Stimulated activated effector memory CD8-positive, alpha-beta T cell treated with anti-CD3 and anti-CD28 coated beads, Interleukin-12 subunit alpha, Interleukin-12 subunit beta, amount 100 ng/mL, for 72 hours (primary cell): ENCODE measurements at places on chromosomes 13 and 19.
A peak's percentile ranks its signal among the peaks of the same experiment; 100 is the strongest.

DNA sequence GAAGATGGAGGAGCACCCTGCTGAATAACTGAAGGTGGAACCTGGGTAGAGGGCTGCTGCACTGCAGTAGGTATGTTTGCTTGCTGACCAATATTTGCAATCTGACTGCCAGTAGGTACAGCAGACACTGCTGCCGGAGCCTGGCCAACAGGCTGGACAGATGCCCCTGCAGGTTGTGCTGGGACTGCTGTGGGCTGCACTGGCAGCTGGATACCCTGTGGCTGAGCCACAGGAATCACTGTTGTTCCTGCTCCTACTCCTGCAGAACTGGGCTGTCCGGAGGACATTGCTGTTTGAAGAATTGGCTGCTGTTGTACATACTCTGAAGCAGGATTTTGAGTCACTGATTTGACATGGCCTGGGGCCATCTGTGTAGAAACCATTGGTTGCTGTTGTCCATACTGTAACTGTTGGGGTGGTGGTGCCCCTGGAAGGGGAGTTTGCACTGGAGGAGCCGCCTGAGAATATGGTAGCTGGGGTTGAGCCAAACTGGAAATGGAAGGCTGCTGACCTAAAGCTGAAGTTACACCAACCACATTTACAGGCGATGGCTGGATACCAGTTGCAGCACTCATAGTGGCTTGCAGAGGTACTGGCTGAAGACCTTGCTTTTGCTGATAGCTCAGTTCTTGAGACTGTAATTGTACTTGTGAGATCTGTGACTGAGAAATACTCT lies 2.2 kb downstream of the TSC22D1 start:
- DNase-seq = no peak

DNA sequence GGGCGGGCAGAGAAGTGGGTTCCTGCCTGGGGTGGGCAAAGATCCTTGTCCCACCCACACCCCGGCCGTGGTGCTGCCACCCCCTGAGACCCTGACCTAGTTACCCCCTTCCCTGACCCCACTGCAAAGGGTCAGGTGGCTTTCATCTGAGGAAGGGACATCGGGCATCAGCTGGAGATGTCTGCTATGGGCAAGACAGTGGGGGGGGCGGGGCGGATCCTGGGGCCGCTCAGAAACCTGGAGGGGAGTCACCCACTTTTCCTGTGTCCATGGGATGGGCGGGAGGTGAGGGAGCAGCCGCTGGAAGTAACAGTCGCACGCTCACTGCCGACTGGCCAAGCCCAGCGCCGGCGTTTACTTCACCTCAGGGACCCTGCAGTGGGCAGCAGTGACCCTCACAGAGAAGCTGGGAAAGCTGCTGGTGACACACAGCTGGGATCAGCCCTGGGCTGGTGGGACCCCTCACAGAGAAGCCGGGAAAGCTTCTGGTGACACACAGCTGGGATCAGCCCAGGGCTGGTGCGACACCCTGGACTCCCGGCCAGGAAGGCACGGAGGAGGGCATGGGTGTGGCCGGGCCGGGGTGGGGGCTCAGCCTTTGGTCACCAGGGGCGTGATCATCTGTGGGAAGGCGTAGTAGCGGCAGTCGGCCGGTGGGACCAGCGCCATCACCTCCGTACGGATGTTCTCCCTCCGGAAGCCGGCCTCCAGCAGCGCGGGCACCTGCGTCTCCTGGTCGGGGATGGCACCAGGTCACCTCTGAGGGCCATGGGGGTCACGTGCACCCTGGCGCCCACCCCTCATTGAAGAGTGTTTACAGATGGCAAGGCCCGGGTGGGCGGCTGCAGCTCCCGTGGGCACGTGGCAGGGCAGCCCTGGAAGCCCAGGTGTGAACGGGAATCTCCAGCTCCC lies 4.3 kb downstream of the GAMT start:
- no peak for DNase-seq

GRCh38 chr19:46133777-46134241 lies 9.3 kb upstream of the IGFL3 start:
- DNase-seq = no peak

DNA sequence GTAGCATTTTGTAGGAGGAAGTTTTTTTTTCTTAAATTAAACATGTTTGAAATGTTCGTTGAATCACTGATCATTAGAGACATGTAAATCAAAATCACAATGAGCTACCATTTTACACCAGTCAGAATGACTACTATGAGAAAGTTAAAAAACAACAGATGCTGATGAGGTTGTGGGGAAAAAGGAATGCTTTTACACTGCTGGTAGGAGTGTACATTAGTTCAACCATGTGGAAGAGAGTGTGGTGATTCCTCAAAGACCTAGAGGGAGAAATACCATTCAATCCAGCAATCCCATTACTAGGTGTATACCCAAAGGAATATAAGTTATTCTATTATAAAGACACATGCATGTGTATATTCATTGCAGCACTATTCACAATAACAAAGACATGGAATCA lies 122.0 kb upstream of the ARGLU1 start:
- no peak for DNase-seq

- DNase-seq = no peak
Measured at GRCh38 chr19:50320051-50320450, 9.1 kb downstream of the KCNC3 start.

DNA sequence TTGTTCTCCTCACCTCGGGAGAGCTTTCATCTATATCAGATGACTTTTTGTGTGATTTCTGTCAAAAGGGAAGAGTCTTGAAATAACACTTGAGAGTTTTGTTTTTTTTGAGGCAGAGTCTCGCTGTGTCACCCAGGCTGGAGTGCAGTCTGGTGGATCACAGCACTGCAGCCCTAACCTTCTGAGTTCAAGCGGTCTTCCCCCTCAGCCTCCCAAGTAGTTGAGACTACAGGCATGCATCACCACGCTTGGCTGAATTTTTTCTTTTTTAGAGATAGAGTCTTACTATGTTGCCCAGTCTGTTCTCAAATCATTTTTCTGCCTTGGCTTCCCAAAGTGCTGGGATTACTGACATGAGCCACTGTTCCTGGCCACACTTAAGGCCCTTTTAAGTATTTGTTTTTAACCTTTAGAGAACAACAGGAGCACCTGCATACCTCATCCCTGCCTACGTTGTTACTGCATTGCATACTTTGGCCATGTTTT lies 11.4 kb downstream of the NDFIP2 start:
- DNase-seq = no peak

- no peak for DNase-seq
Measured at GRCh38 chr19:39306075-39306474, 9.9 kb downstream of the IFNL1 start.

DNA sequence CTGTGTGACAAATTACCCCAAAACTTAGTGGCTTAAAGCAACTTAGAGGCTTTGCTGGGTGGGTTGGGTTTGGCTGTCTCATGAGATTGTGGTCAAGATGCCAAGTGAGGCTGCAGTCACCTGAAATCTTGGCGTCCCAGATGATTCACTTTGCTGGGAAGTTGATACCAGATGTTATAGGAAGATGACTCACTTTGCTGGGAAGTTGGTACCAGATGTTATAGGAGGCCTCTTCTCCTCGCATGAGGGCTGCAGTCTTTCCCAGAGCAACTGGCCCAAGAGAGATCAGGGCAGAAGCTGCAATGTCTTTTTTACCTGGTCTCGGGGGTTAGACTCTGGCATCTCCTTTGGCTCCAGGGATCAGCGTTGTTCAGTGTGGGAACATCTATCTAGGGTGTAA lies 16.8 kb downstream of the TEX29 start:
- no peak for DNase-seq

DNA sequence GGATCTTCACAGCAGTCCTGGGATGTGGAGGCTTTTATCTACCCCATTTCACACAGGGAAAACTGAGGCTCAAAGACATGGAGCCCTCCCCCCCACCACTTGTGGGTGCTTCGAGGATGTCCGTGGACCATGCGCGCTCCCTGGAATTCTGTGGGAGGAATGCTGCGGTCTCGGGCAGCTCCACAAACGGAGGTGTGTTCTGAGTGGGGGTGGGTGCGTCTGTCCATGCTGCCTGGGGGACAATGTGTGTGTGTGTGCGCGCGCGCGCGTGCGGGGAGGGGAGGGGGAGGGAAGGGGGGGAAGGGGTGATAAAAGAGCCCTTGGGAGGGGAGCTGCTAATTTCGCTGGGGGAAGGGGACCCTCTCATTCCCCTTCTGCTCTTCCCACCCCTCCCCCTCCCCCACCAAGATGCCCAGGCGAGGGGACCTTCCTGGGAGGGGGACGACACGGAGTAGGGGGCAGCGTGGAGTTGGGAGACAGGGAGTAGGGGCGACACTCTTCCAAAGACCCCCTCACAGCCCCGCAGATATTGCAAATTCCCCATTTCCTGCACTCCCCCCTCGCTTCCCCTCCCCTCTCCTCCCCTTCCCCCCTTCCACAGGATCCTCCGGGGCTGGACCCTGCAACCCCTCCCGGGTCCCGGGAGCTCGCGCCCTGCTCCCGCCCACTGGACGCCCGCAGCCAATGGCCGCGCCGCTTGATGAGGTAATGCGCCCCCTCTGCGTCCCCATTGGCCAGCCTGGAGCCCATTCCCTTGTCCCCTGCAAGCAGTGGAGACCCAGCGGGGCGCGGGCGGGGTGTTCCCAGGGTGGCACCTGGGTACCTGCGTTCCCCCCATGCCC lies 18.9 kb upstream of the ZNRF4 start:
- DNase-seq = no peak

DNA sequence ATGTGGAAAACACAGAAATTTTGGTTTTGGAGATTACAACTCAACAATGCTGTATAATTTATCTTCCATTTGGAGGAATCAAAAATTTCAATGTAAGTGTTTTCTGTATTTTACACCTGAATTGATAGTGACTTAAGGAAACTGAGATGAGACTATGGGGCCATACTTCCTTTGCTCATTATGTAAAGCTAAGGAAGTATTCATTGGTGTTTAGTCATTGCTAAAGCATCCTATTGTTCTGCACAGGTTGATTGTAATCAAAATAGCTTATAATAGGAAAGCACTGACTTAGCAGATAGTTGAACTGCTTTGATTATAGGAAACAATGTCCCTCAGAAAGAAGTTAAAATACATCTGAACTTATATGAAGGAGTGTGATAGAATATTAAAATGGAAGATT lies 244.4 kb upstream of the SLITRK5 start:
- no peak for DNase-seq

- no peak for DNase-seq
Measured at GRCh38 chr19:33405254-33405552, 31.7 kb downstream of the CEBPG start.

DNA sequence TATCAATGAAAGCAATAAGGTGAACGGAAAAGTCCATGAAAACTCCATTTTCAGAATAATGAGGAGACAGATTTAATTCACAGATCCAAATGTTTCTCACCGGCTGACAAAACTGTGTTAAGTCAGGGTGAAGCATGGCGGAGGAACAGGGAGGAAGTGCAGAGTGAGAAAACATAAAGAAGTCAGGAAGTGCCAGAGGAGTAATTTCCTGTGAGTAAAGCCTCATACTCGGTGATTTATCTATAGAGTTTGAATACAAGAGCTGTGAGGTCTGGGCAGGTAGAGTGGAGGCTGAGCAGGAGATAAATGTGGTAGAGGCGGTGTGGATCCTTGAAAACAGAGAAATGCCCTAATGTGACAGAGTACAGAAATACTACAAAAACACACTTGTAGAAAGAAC lies 11.4 kb downstream of the CARD8 start:
- DNase-seq = no peak

GRCh38 chr13:110983241-110983640 lies 68.4 kb upstream of the ANKRD10 start:
- DNase-seq = no peak

GRCh38 chr13:33797622-33798021 lies 20.3 kb upstream of the RFC3 start:
- no peak for DNase-seq

DNA sequence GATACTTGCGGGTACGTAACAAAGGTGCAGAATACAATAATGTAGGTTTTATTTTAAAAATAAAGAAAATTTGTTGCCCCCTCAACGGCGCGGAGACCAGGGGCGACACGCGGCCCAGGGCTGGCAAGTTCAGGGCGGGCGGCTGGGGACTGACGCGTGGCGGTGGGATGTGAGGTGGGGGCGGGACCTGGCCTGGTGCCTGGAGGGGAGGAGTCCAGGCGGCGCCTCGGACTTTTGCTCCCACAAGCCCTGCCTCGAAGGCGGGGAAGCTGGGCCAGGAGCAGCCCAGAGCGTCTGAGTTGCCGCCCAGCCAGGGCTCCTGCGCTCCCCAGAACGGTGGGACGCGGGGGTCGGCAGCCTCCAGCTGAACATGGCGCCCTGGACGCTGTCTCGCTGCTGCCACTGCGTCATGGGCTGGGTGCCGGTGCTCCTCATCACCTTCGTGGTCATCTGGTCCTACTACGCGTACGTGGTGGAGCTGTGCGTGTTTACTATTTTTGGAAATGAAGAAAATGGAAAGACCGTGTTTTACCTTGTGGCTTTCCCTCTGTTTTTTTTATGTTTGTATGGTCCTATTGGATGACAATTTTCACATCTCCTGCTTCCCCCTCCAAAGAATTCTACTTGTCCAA lies 1122.8 kb upstream of the ATXN8OS start:
- DNase-seq = no peak

DNA sequence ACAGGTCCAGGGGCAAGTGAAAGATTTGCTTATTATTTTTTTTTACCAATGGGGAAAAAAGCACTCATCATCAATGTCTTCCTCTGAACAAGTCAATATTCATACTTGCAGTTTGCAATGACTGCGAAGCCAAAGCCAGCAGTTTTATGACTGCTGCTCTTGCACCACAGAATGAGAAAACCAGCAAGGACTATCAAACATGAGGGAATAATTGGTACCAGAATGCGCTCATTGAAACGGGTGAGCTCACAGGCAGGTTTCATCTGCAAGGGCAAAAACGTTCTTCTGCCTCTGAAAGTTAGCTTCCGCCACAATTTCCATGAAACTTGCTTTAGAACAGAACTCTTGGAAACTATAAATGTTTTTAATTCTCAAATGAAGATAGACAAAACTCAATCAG lies 5.5 kb downstream of the DLEU7 start:
- no peak for DNase-seq

DNA sequence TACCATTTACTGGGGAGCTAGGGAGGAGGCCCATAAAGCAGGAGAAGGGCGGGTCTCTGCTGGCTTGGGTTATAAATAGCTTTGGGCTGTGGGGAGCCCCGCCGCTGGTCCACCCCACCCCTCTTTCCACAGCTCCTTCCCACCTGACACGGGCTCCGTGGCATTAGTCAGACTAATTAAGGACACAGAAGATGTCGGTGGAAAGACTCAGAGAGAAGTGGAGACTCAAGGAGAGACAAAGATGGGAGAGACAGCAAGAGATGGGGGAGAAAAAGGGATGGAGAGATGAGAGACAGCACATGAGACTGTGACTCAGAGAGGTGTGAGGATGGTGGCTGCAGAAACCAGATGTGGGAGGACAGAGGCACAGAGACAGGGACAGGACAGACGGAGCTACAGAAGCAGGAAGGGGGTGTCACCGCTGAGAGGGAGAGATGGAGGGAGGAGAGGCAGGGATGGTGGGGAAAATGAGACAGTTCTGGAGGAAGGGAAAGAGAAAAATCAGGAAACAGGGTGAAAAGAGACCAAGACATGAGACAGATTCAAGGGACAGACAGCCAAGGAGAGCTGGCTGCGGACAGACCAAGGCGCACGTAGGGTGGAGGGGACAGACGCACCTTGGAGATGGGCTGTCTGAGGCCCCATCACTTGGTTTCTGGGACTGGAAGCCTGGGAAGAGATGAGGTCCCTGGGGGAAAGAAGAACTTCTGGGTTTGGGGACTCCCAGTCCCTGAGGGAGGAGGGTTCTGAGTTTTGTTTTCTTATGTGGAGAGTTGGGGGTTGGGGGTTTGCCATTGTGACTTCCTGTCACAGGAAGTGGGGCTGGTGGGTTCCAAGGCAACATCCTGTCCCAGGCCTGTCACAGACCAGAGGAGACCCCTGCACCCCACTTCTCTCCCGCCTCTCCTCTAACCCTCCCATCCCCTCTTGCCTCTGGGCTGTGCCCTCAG lies 4.1 kb downstream of the ARHGEF1 start:
- peak; percentile 82 for DNase-seq
